Subcutaneous preadipocyte (primary cell): ENCODE measurements at places on chromosomes 12 and 14. TPM values are rescaled to one million over a fixed set of nuclear protein-coding genes. Genes with fewer than 3 reads are reported as not detected.

NEMP1 gene
- total RNA-seq: 11.8 and 20.3 TPM in 2 replicates

GON7 gene
- 10.9 and 15.8 TPM in 2 replicates for total RNA-seq

TCL1A gene
- not detected in 2 replicates for total RNA-seq

COQ10A gene
- 4.9 and 5.9 TPM in 2 replicates for total RNA-seq

MUCL1 gene
- total RNA-seq: not detected in 2 replicates

SMIM41 gene
- total RNA-seq: 0.20 TPM in 1 of 2 replicates, not detected in the other

PALS1 gene
- total RNA-seq: 13.2 and 14.3 TPM in 2 replicates

KRT73 gene
- not detected in 2 replicates for total RNA-seq

BICDL1 gene
- total RNA-seq: not detected in 2 replicates

KRT79 gene
- not detected in 2 replicates for total RNA-seq

NTF3 gene
- total RNA-seq: not detected in 2 replicates

FGF6 gene
- total RNA-seq: not detected in 2 replicates

FSCB gene
- total RNA-seq: not detected in 2 replicates

PROX2 gene
- not detected in 2 replicates for total RNA-seq

TMEM52B gene
- under 0.01 TPM in 1 of 2 replicates, not detected in the other for total RNA-seq

KCNA1 gene
- 1.8 and 2.2 TPM in 2 replicates for total RNA-seq
